ENCODE measurements at places on chromosomes 7 and 10. TPM values are rescaled to one million over a fixed set of nuclear protein-coding genes. Genes with fewer than 3 reads are reported as not detected.

Gene TRIL
- 2.9 TPM for total RNA-seq

Gene C7orf57
- not detected for total RNA-seq

DNA sequence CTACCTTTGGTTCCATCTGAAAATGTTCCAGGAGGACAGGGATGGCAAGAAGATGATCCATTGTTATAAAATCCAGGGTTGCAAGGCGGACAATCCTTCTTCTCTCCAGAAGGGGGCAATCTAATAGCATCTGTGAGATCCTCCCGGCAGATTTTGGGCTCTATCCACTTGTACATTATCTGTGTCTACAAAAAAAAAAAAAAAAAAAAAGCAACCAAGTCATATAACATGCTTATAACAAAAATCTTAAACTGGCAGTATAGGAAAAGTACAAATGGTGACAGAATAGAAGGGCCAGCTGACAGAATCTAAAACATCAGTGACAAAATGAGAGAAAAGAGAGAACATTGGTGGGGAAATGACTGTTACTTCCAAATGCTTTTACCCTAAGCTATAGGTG, 132.7 kb downstream of the ELAPOR2 start:
- DNase-seq = no peak

DNA sequence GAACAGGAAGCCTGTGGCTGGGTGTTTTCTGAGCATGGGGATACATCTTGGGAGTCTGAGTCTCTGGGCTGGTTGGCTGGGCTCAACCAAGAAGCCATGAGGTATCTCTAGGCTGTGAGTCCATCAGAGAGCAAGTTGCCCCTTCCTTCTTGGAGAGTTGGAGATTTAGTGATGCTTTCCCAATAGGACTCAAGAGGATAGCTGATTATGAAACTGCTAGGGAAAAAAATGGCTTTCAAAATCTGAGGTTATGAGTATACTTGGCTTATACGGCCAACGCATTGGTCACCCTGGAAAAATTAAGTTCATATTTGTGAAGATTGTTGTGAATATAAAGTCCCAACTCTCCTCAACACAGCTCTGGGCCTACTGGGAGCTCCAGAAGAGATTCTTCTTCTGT, 162.7 kb upstream of the KMT2E start:
- DNase-seq = no peak

DNA sequence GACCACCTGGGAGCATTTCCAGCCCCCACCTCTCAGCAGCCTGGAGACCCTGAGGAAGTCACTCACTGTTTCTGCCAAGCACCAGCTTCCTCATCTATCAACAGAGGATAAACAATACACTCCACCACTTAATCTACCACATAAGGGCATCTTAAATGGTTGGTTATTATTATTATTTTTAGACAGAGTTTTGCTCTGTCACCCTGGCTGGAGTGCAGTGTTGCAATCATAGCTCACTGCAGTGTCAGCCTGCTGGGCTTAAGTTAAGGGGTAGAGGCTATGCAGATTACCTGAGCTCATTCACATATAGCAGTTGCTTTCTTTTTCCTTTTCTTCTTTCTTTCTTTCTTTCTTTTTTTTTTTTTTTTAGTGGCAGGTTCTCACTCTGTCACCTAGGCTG, 59.5 kb upstream of the ELN start:
- no peak for DNase-seq

GRCh38 chr7:153193144-153193595, 433.6 kb downstream of the ACTR3B start:
- DNase-seq = no peak

Gene TMEM130
- not detected for total RNA-seq

All from right cardiac atrium (tissue), 5 donors.